ENCODE measurements at places on chromosomes 2 and 18. TPM values are rescaled to one million over a fixed set of nuclear protein-coding genes. Genes with fewer than 3 reads are reported as not detected.
A peak's percentile ranks its signal among the peaks of the same experiment; 100 is the strongest.

DNA sequence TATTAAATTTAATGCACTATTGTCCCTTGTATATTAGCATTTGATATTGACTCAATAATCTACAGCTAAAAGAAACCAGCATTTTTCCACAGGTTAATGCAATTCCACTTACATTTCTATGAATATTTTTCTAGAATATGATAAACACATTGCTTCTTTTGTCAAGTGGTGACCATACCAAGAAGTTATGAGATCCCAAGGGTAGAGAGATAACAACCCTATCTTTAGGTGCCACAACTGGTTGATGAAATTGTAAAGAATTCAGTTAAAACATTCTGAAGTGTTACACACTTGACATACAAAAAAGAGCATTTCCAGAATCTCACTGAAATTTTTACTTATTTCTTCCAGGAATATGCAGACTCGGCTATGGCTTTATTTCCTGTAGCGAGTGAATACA, 56.0 kb downstream of the ABCG8 start:
- H3K36me3 ChIP-seq = peaks cover 32% of the 10 kb centered on the region
- no peak overlapping the region for H3K4me3 ChIP-seq
- no peaks in the 10 kb centered on the region for H3K27me3 ChIP-seq
- H3K4me1 ChIP-seq = peaks cover 23% of the 10 kb centered on the region
- H3K27ac ChIP-seq = no peak overlapping the region

The SLC30A3 gene
- total RNA-seq = 0.17 TPM

GRCh38 chr2:82254728-82255127, 1950.2 kb upstream of the LRRTM1 start:
- H3K4me3 ChIP-seq = no peak overlapping the region
- H3K36me3 ChIP-seq = no peaks in the 10 kb centered on the region
- no peaks in the 10 kb centered on the region for H3K4me1 ChIP-seq
- H3K27ac ChIP-seq = no peak overlapping the region
- no peak for DNase-seq
- H3K27me3 ChIP-seq = no peaks in the 10 kb centered on the region

DNA sequence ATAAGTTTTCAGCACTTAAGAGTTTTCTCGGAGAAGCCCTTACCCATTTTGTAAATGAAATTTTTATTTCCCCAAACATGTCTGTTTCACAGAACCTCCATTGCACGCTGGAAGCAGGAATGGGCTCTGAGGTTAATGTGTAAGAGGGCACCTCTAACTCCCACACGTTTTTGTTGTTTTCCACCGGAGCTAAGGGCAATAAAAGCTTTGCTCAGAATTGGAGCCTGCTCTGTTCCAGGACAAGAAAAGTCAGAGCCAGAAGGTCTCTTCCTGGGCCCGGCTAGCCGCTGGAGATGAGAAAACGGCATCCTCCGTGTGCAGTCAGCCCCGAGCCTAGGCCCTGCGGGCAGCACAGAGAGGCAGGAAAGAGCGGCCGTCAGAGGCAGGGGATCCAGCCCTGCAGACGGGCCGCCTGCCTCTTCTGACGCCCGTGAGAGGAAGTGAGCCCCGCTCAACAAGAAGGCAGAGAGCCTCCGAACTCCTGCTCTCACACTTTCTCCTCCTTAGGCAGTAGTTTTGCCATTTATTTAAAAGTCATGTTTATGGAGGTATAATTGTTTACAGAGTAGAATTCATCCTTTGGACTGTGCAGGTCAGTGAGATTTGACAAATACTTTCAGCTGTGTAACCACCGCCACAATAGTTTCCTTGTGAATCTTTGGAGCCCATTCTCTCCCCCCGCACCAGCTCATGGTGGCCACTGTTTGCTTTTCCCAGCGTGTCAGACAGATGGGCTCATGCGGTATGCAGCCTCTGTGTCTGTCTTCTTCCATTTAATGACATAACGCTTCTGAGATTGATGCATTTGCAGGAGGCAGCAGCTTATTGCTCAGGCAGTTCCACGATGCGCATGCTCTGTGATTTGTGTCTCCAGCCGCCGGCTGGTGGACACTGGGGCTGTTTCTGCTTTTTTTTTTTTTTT, 117.3 kb downstream of the GALR1 start:
- H3K27ac ChIP-seq = no peak overlapping the region
- H3K4me1 ChIP-seq = peaks cover 9% of the 10 kb centered on the region
- DNase-seq = no peak
- peak overlapping the region; percentile 53 for H3K4me3 ChIP-seq
- peaks cover 9% of the 10 kb centered on the region for H3K27me3 ChIP-seq

- no peaks in the 10 kb centered on the region for H3K4me1 ChIP-seq
- no peaks in the 10 kb centered on the region for H3K36me3 ChIP-seq
- no peak for DNase-seq
- H3K27me3 ChIP-seq = peaks cover 4% of the 10 kb centered on the region
- H3K4me3 ChIP-seq = no peak overlapping the region
Observed at GRCh38 chr2:49004036-49004626, 150.2 kb downstream of the FSHR start.

The AQP12B gene
- not detected for total RNA-seq

GRCh38 chr2:100425107-100425506, 7.6 kb upstream of the CHST10 start:
- no peaks in the 10 kb centered on the region for H3K4me1 ChIP-seq
- DNase-seq = no peak
- no peak overlapping the region for H3K27ac ChIP-seq
- H3K36me3 ChIP-seq = peaks cover 1% of the 10 kb centered on the region
- no peak overlapping the region for H3K4me3 ChIP-seq

DNA sequence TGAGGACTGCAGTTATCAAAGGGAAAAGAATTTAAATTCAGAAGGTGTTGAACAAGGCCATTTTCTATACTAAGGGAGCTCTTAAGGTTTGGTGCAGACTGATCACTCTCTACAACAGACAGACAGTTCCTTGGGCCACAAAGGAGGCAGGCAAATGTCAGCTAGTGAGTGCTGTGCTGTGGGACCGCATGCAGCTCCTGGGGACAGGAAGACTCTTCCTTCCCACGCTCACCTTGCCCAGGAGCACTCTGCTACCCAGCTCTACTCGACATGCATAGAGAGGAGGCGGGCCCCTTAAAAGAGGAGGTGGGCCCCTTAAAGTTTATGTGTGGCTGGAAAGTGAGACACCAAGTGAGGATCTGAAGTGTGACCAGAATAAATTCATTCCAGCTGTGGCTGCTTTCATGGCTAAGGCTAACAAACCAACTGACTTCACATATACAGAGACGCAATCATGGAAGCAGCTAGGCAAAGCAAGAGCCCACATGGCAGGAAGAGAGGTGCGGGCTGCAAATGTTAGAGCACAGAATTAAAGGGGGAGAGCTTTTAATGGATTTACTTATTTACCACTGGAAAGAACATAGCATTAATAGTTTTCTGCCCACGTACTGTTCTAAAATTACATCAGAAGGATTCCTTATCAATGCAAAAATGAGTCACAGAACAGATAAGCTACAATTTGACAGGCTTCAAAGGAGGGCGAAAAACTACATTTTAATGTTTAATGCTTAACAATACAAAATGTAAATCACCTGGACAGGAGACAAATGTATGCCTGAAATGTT, 101.4 kb upstream of the RNU4ATAC start:
- H3K27ac ChIP-seq = no peak overlapping the region
- H3K4me3 ChIP-seq = no peak overlapping the region
- H3K36me3 ChIP-seq = peaks cover 16% of the 10 kb centered on the region
- H3K27me3 ChIP-seq = no peaks in the 10 kb centered on the region
- peaks cover 5% of the 10 kb centered on the region for H3K4me1 ChIP-seq
- no peak for DNase-seq

The PLGLB2 gene
- total RNA-seq = 6.5 TPM

- no peaks in the 10 kb centered on the region for H3K27me3 ChIP-seq
- H3K27ac ChIP-seq = no peak overlapping the region
- DNase-seq = no peak
- peaks cover 6% of the 10 kb centered on the region for H3K4me1 ChIP-seq
- no peak overlapping the region for H3K4me3 ChIP-seq
Observed at GRCh38 chr2:7703048-7703447, 785.8 kb downstream of the RNF144A start.

DNA sequence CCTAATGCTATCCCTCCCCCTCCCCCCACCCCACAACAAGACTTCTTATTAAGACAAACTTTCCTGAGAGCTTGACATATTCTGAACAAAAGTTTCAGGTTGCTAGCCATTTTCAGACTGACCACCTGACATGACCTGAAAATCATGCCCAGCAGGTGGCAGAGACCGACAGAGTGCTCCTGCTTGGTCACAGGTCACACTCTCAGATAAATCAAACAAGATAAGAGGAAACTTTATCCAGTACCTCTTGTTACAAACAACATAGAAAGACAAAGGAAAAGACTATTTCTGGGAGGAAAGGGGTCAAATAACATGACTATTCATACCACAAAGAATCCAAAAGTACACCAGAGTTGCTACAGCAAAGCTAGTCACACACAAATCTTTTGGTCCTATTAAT, 107.4 kb downstream of the TMEM200C start:
- H3K27ac ChIP-seq = no peak overlapping the region
- no peak for DNase-seq
- no peaks in the 10 kb centered on the region for H3K4me1 ChIP-seq
- H3K4me3 ChIP-seq = no peak overlapping the region
- no peaks in the 10 kb centered on the region for H3K27me3 ChIP-seq

DNA sequence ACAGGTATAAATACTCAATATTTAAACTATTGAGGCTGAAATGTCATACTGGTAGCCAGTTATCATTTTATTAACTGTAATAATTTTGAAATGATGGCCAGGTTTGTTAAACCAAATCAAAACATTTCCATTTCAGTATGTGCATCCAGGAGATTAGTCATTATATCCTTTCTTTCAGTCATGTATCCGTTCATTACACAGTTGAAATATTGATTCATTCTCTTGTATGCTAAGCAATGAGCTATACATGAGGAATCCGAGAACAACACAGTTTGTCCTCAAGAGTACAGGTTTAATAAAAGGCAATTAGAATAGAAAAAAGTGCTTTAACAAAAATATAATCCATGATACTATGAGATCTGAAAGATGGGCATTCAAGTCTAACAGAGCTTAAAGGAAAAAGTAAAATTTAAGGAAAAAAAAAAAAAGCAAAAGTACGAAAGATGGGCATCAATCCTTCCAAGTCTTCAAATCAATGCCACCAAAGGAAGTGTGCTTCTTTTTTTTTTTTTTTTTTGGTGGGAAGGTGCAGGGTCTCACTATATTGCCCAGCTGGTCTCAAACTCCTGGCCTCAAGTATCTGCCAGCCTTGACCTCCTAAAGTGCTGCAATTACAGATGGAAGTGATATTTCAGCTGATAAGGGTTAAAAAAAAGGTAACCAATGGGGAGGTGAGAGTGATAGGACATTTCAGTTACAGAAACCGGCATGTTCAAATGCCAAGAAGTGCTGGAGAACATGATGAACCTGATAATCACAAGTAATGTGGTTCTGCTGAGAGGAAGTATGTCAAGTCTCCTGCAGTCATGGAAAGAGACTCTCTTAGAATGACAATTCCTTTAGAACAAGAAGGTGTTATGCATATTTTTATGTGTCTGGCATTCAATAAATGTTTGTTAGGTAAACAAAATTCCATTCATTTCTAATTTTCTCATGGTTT, 35.8 kb downstream of the PUM2 start:
- H3K4me3 ChIP-seq = no peak overlapping the region
- peaks cover 12% of the 10 kb centered on the region for H3K4me1 ChIP-seq
- DNase-seq = no peak
- peaks cover 15% of the 10 kb centered on the region for H3K36me3 ChIP-seq

DNA sequence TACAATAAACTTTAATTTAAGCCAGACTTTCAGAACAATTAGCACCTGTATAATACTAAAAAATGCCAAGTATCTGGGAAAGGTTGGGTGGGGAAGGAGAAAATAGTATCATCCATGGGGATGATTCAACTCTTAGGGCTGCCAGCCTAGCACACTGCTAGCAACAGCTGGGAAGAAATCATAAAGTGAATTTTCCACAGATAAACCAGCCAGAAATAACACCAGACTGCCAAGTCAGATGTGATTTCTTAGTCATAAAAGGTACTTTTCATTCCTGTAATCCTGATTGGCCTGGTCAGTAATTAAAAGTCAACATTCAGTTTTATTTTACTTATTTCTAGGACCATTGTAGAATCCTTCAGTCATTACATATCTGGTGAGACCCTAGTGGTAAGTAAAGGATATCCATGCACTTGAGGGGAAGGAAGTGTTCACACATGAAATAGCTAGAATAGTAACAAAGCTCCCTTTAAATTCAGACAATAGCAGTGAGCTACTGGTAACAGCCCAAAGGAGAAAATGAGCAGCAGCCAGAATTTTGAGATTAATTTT, 59.4 kb downstream of the LIMS1 start:
- no peaks in the 10 kb centered on the region for H3K27me3 ChIP-seq
- peak overlapping the region; percentile 52 for H3K4me3 ChIP-seq
- peaks cover 87% of the 10 kb centered on the region for H3K4me1 ChIP-seq
- H3K36me3 ChIP-seq = no peaks in the 10 kb centered on the region
- no peak for DNase-seq

The MC2R gene
- total RNA-seq = not detected

The DHRS9 gene
- not detected for total RNA-seq

DNA sequence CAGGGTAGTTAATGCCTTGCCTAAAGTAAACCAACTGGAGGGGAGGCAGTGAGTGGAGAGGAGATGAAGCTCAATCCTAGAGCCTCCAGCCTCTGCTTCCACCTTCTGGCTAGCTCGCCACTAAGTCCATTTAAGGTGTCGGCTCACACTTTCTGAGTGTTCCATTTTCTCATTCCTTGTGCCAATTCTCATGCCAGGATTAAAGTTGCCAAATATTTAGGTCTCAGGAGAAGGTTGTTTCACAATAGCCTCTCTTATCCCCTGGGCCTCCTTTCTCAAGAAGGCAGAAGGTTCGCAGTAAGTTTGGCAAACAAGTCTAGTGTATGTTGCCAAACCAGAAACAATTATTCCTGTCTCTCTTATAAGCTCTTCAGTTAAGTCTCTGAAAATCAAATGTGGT, 57.2 kb downstream of the TACR1 start:
- H3K27ac ChIP-seq = no peak overlapping the region
- no peaks in the 10 kb centered on the region for H3K36me3 ChIP-seq
- no peak overlapping the region for H3K4me3 ChIP-seq
- DNase-seq = no peak

- peaks cover 44% of the 10 kb centered on the region for H3K27me3 ChIP-seq
- DNase-seq = no peak
- peaks cover 2% of the 10 kb centered on the region for H3K36me3 ChIP-seq
- no peak overlapping the region for H3K4me3 ChIP-seq
Observed at GRCh38 chr2:218894880-218895157, 14.2 kb downstream of the WNT10A start.
